ENCODE measurements at places on chromosomes 13 and 19.

GRCh38 chr19:31214997-31215396 lies 134.2 kb downstream of the TSHZ3 start:
- no peak for DNase-seq

GRCh38 chr13:78036841-78037240 lies 118.2 kb upstream of the EDNRB start:
- no peak for DNase-seq

GRCh38 chr13:44013758-44014291 lies 134.1 kb downstream of the LACC1 start:
- no peak for DNase-seq

GRCh38 chr19:40529093-40529954 lies 47.3 kb upstream of the SHKBP1 start:
- peak; percentile 68 for DNase-seq

DNA sequence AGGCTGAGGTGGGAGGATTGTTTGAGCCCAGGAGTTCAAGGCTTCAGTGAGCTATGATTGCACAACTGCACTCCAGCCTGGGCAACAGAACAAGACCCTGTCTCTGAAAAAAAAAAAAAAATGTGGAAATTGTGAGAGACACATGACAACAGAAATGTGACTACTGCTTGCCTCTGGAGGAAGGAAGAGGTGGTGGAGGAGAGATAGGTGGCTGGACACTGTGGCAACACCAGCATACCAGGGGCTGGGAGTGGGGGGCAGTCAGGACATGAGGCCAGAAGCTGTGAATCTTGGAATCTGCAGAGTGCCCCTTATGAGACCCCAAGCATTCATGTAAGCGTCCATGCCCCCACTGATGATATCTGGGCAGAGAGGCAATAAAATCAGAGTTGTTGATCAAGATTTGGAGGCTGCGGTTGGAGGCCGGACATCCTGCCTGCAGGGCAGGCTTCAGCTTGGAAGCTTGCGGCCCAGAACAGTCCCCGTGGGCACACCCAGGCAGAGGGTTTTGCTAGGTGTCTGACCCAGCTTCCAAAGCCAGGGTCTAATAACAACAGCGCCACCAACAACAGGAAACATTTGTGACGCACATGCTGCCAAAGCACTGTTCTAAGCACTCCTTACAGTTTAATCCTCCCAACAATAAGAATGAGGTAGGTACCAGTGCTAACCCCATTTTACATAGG lies 16.9 kb downstream of the FAM187B start:
- DNase-seq = peak; percentile 34

- no peak for DNase-seq
Measured at GRCh38 chr13:74004109-74004508, 130.1 kb downstream of the KLF12 start.

DNA sequence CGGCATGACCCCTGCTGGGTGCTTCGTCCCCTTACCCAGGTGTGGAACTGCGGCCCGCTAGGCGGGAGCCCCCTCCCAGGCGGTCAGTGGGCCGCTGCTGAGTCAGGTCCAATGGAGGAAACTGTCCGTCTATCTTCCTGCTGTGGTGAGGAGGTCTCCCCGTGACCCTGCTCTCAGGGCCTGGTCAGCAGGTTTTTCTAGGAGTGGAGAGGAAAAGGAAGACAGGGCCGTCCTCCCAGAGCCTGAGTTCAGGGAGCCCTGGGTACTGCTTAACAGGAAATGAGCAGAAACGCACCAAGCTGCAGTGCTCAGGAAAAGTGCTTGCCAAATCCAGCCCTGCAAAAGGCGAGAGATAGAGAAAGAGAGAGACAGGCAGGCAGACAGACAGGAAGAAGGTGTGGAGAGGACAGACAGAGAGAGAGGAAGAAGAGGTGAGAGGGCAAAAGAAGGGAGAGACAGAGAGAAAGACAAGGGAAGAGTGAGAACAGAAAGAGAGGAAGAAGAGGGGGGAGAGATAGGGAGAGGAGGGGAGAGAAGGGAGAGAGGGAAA lies 10.3 kb downstream of the SH3GL1 start:
- DNase-seq = no peak

- DNase-seq = no peak
Measured at GRCh38 chr19:46056536-46056935, 15.7 kb upstream of the IGFL4 start.

- peak; percentile 97 for DNase-seq
Measured at GRCh38 chr13:113930671-113931637, 42.9 kb downstream of the C13orf46 start.

DNA sequence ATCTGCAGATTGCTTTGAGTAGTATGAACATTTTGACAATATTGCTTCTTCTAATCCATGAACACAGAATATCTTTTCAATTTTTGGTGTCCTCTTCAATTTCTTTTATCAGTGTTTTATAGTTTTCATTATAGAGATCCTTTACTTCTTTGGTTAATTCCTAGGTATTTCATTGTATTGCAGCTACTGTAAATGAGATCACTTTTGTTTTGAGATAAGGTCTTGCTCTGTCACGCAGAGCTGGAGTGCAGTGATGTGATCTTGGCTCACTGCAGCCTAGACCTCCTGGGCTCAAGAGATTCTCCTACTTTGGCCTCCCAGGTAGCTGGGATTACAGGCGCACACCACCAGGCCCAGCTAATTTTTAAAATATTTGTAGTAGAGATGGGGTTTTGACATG lies 9.8 kb downstream of the CYP2A7 start:
- no peak for DNase-seq

GRCh38 chr19:23283925-23284324 lies 33.7 kb upstream of the ZNF724 start:
- peak; percentile 22 for DNase-seq

DNA sequence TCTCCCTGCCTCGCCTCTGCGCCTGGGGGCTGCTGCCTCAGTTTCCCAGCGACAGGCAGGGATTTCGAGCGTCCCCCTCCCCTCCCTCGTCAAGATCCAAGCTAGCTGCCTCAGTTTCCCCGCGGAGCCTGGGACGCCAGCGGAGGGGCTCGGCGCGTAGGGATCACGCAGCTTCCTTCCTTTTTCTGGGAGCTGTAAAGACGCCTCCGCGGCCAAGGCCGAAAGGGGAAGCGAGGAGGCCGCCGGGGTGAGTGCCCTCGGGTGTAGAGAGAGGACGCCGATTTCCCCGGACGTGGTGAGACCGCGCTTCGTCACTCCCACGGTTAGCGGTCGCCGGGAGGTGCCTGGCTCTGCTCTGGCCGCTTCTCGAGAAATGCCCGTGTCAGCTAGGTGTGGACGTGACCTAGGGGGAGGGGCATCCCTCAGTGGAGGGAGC lies 722 bp upstream of the ICAM1 start:
- peak; percentile 97 for DNase-seq

DNA sequence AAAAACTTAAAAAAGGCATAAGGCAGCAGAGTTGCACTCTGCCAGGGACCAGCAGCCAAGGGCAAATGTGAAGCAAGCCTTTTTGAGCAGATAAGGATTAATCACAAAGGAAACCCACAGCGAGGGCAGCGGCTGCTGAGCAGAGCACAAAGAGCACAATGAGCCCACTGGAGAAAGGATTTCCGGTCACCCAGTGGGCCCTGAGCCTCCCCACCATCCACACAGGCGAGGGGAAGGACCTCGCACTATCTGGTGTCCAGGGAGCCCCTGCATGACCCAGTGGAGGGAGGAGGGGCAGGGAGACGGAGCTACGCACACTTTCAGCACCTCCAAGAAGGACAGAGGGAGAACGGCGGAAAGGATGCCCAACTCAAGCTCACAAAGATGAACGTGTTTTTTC lies 40.0 kb downstream of the COL4A1 start:
- no peak for DNase-seq

DNA sequence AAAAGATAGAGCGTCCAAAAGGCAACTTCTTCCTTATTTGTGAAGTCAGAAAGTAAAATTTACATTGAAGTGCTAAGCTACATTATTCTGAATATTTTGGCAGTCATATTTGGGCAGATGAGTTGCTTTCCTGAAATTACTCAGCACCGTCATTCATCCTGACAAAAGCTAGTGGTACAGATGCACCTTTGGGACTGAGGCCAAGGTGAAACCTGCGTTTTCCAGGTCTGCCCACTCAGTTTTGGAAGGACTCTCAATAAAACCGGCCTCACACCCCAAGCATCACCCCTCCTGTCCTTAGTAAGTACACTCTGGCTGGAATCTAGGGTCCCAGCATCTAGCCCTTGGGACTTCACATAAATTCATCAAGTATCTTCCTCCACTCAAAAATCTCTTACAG lies 187.5 kb downstream of the TM9SF2 start:
- DNase-seq = no peak

Data from MV-4-11 (cell line).